ENCODE measurements at places on chromosomes 11 and 22.

DNA sequence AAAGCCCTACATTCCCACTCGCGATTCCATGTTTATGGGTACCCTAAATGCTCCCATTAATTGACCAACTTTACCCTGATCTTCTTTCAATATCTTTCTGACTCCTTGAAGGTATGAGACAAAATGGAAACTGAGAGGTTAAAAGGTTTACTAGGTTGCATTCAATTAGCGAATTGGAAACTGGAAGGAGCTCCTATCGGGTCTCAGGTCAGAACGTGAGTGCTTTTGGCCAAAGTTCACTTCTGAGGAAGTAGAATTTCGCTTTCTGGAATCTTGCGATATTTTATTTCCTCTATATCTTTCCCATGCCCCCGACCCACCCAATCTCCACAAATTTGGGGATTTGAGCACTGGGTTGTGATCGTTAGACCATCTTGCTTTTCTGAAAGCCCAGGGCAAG, 2.6 kb downstream of the EHF start:
- no peak for DNase-seq

DNA sequence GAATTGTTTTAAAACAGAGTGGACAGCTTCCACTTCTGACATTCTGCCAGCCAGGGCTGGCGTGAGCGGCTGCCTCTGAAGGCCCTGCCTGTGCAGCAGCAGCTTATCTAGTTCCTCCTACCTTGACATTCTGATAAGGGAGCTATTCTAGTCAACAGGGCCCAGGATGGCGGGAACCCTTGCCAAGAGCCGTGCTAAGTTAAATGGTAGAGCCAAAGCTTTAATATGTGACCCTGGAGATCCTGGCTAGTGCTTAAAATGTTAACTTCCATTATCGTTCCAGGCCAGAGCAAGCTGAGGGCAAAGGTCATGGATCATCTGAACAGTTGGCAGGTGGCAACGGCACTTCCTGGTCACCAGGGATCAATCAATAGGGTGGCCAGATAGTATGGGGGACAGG, 3.5 kb downstream of the KCNJ5 start:
- no peak for DNase-seq

- no peak for DNase-seq
Observed at GRCh38 chr11:64059339-64060140, 23.8 kb downstream of the FLRT1 start.

DNA sequence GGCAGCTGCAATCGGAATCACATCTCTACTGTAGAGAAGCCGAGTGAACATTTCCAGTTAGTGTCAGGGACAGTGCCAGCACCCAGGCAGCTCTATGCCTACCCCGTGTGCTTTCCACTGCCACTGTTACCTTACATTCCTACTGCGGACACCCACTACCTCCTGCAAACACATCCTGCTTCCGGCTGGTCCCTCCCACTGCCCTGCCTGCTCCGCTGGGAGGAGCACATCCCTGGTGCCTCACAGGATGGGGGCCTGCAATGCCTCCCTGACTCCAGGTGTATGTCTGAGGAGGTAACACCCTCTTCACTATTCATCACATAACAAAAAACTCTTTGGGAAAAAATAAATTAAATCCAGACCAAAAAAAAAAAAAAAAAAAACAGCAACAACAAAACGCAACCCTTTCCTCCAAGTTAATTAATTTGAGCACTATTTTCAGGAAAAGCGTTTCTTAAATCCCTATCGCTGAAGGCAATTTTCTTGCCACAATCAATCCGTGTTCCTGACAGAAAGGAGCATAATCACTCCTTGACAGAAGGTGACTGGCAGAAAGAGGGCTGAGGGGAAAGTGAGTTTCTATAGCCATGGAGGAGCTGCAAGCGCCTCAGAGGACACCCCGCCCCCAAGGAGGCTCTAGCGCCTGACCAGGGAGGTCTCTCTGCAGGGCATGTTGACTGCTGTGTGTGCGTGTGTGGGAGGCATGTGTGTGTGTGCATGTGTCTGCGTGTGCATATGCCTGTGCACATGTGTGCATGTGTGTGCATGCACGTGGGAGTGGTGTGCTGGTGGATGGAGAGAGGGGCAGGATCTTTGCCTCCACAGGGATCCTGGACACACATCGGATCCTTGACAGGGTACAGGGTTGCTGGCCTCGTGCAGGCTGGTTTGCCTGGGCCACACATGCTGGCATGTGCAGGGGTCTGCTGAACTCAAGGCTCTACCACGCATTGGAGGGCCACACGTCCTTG, 134.8 kb upstream of the NTM start:
- no peak for DNase-seq

DNA sequence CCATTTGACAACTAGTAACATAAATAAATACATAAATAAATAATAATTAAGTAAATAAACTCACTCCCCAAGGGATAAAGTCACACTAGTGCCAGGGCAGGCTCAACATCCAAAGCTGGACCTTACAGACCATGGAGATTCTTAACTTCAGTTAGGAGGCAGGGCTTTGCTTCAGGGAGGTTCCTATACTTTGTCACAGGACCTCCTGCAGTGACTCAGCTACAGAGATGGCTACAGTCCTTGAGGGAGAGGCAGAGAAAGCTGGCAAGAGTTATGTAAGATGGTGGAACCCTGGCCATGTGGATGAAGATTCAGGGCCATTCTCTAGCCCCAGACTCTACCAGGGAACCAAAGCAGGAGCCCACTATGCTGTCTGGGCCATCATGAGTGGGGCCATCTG, 74.1 kb upstream of the CADM1 start:
- no peak for DNase-seq

DNA sequence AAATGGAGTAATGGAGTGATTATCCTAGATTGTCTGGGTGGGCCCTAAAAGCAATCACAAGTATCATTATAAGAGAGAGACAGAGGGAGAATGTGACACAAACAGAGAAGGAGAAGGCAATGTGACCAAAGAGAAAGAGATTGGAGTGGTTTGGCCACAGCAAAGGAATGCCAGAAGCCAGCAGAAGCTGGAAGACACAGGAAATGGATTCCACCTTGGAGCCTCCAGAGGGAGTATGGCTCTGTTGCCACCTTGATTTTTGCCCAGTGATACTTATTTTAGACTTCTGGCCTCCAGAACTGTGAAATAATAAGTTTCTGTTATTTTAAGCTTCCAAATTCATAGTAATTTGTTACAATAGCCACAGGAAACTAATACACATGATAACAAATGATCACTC, 36.8 kb upstream of the OR5P2 start:
- DNase-seq = no peak

DNA sequence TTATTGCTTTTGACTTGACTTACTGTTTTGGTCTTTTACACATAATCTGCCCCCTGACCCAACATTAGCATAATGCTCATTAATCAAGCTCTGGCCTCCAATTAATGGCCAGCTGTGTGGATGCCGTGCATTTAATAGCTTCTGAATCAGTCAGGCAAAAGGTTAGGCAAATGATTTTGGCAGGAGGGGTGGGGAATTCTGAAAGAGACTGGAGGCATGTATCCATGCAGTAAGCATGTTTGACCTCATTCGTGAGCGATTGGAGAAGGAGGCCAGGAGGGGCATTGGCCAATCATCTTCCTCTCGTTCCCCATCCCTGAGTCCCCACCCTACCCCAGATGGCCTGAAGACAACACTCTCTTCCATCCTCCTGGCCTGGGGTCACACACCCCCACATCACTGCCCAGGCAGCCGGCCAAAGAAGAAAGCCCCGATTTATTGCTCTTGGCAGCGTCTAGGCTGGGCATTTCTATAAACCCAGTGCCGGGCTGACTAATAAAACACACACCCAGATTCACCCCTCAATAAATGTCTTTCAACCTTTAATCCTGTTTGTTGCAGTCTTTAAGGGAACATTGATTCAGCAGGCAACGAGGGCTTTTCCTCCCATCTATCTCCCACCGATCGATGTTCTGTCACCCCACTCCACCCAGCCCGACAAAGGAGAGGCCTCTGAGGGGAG, 150.0 kb downstream of the OPCML start:
- DNase-seq = no peak

DNA sequence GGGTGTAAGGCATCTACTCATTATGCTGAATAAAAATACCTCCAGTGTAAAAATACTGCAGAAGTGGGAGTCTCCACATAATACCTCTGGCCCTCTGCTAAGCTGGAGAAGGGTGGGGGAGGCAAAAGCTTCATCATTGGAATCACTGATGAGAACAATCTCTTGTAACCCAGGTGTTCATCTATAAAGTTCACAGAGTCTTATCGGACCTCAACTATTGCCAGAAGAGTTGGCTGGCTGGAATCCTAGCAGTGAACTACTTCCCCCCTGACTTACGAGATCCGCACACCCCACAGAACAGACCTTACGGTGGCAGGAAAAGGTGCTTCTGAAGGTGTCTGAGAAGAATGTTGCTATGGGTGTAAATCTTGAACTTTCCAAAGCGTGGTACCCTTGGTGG, 2.5 kb downstream of the OR8D1 start:
- no peak for DNase-seq

GRCh38 chr11:17768547-17768946, 34.0 kb downstream of the KCNC1 start:
- DNase-seq = no peak

DNA sequence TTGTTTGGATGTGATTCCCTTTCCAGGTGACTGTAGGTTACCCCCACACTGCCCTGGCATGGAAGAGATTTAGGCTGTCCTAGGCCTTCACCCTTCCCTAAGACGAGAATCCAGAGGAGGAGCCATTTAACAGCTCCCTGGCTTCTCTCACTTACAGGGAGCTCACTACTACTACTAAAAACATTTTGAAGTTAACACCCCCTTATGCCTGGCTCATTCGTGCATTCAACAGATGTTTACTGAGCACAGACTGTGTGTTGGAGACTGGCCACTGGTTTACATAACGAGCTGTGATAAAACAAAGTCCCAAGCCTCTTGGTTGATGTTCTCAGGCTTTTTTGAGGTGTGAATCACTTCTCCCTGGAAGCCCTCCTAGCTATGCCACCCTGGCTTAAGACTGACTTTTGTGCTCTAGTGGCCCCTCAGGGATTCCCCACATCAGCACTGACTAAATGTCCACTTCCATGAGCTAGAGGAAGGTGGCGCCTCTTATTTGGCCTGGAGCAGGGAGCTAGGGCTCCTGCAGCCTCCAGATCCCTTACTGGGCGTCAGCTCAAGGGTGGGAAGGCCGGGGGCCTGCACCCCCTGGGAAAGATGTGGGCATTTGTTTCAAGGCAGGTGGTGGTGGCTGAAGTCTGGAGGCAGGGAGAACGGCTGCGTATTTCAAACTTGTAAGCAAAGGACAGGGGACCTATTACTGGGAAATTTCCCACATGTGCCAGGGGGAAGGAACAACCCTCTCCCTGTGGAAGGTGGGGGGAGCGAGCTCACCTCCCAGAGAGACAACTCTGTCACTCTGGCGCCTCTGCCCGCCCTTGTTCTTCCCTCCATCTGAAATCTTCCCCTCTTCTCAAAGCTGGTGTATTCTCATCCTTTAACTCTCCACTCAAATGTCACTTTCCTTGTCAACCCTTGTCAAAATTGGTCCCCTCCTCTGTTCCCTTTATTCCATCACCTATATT, 19.4 kb upstream of the MALAT1 start:
- DNase-seq = no peak

GRCh38 chr22:19477321-19478044, 1.5 kb downstream of the UFD1 start:
- no peak for DNase-seq

GRCh38 chr11:93655047-93655446, 6.4 kb upstream of the CEP295 start:
- DNase-seq = no peak

Measured in stimulated activated CD4-positive, alpha-beta T cell treated with anti-CD3 and anti-CD28 coated beads, Interleukin-1b, Interleukin-23, amount 100 ng/mL, for 4 hours (primary cell).